ENCODE measurements at places on chromosomes 11 and 22.

- no peak for DNase-seq
Observed at GRCh38 chr11:129223701-129224149, 31.6 kb upstream of the ARHGAP32 start.

GRCh38 chr11:86792150-86792549 lies 8.2 kb upstream of the PRSS23 start:
- no peak for DNase-seq

GRCh38 chr11:3205261-3206155 lies 13.1 kb downstream of the MRGPRG start:
- peak; percentile 6 for DNase-seq

GRCh38 chr22:18067548-18068341 lies 10.0 kb upstream of the PEX26 start:
- DNase-seq: no peak

DNA sequence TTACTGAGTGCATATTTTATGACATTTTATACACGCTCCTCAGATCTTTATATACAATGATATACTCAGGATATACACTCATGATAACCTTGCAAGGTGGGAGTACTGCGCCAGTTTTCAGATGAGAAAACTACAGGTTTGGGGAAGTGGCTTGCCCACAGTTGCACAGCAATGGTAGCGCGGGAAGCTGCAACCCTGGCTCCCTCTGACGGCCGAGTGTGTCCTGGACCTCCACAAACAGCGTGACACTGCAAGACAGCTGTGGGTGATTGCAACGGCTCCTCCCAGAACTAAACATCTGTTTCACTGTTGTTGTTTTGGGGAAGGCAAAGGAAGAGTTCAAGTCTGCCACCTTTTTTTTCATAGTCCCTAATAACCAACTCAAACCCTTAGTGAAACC lies 47.0 kb downstream of the PACSIN2 start:
- DNase-seq: peak; percentile 78

GRCh38 chr11:41320653-41321052 lies 138.8 kb downstream of the LRRC4C start:
- no peak for DNase-seq

GRCh38 chr11:129973809-129974208 lies 28.8 kb downstream of the PRDM10 start:
- DNase-seq: peak; percentile 70

DNA sequence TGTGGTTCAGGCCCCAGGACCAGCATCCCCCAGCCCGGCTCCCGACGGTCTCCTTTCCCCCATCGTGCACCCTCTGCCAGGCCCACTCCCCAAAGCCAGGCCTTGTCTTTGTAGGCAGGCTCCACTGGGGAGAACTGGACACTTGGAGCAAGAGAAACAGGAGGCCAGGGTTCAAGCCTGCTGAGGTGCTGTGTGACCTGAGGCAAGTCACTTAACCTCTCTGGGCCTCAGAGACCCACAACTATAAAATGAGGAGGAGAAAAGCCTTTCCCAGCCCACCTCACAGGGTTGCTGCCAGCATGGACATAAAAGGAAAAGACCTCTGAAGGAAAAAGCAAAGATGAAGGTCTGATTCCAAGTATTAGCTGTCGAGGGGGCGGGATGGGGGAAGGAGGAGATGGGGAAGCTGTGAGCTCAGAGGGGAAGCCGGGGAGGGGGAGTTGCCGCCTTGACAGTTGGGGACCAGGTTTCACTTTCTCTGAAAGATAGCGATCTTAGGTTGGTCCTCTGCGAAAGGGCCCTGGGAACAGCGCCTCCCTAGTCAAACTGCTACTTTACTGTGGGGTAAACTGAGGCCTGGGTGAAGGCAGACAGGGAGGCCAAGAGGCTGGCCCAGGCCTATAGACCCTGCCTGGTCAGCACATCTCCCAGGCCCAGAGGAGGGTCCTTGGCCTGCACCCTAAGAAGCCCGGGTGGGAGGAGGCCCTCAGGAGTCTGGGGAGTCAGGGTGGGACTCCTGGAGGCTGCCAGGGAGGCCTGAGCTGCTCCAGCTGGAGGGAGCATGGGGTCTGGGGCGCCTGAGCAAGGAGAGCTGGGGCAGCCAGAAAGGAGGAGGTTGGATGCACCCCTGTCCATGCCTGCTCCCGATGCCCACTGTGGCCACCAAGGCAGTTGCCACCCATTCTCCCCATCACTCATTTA lies 991 bp upstream of the OSM start:
- no peak for DNase-seq
